ENCODE measurements at places on chromosomes 12 and 14. TPM values are rescaled to one million over a fixed set of nuclear protein-coding genes. Genes with fewer than 3 reads are reported as not detected.

DNA sequence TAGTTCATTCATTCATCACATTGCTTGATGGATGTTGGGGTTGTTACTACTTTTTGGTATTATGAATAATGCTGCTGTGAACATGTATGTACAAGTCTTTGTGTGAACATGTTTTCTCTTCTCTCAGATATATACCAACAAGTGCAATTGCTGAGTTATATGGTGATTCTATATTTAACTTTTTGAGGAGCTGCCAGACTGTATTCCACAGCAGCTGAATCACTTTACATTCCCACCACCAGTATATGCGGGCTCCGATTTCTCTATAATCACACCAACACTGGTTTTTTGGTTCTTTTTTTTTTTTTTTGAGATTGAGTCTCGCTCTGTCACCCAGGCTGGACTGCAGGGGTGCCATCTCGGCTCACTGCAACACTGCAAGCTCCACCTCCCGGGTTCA lies 22.2 kb upstream of the PLEKHG6 start:
- DNase-seq, result no peak

The PYM1 gene
- 25.1 TPM for total RNA-seq

The ZFHX2 gene
- 12.5 TPM for total RNA-seq

- DNase-seq, result peak; percentile 72
Observed at GRCh38 chr14:24430143-24430681, 458 bp downstream of the KHNYN start.

The TAS2R7 gene
- not detected for total RNA-seq

DNA sequence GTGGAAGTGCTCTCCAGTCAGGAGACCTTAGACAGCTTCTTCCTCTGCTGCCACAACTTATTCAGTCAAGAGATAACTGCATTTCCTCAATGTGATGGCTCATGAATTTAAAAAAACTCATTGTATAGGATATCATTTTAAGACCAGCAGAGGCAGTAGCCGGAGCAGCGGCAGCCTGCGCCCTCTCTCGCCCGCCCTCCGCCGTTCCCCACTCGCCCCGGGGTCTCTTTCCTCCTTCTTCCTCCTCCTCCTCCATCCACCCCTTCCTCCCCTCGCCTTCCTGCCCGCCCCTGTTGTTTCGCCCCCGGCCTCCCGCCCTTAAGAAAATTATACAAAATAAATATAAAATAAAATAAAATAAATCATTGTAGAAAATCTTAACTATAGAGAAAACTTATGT lies 687.6 kb downstream of the FLRT2 start:
- DNase-seq, result no peak

DNA sequence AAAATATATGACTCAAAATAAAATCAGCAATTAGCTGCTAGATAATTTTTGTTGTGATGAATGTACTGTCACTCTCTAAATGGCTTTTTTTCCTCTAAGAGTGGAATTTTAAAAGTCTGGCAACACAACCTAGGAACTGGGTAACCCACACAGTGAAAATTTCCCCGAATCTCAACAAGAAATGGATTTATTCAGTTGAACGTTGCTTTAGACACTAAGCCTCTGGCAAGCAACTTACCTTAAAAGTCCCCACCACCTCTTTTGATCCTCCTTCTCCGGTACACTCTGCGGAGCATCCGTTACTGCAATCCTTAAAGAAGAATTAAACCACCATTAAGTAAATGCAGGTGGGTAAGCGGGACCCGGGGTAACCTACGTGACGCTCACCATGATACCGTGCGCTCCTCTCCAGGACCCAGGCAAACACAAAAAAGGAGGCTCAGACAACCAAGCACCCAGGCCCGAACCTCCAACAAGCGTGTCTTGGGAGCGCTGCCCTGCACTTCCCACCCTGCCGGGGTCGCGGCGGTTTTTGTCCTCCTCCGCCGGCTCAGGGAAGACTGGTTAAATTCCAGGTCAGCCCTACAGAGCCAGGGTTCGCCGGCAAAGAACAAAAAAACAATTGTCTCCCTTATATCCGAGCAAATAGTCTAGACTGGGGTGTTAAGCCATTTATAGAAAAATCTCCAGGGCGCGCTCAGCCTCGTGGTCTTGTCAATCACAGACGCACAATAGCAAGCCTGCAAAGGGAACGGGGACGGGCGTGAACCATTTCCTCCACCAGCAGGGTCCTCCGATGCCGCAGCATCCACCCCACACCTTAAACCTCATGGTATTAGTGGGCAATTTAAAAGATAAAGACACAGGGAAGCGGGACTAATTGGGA lies 47.1 kb downstream of the BCAT1 start:
- no peak for DNase-seq

All from mucosa of gallbladder (tissue), 1 donor.